Hematopoietic multipotent progenitor cell treated with erythropoietin and hydrocortisone succinate and interleukin-3 and kit ligand, for 8 days (in vitro differentiated cells): ENCODE measurements at places on chromosomes 16 and 17.

GRCh38 chr17:72978593-72979218, 113.8 kb downstream of the SLC39A11 start:
- peak; percentile 74 for DNase-seq

- no peak for DNase-seq
Measured at GRCh38 chr16:67749436-67750078, 30.4 kb upstream of the GFOD2 start.

GRCh38 chr16:85443531-85443930, 169.6 kb upstream of the GSE1 start:
- no peak for DNase-seq

GRCh38 chr17:69560987-69561441, 146.5 kb downstream of the MAP2K6 start:
- no peak for DNase-seq

- DNase-seq: no peak
Measured at GRCh38 chr17:20074489-20074888, 65.3 kb downstream of the SPECC1 start.

DNA sequence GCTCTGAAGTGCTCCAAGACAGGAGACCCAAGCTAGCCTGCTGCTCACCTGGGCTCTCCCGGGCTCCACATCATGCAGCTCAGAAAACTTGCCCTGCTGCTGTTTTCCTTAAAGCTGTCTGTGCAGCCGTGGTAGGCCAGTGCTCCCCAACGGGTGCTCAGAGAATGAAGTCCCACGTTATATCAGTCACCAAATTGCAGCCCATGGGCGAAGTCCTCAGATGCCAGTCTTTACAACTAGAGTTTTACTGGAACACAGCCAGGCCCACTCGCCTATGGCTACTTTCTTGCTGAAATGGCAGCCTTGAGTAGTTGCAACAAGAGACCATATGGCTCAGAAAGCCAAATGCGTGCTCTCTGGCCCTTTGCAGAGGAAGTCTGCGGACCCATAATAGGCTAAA, 6.3 kb downstream of the CREBBP start:
- peak; percentile 65 for DNase-seq

DNA sequence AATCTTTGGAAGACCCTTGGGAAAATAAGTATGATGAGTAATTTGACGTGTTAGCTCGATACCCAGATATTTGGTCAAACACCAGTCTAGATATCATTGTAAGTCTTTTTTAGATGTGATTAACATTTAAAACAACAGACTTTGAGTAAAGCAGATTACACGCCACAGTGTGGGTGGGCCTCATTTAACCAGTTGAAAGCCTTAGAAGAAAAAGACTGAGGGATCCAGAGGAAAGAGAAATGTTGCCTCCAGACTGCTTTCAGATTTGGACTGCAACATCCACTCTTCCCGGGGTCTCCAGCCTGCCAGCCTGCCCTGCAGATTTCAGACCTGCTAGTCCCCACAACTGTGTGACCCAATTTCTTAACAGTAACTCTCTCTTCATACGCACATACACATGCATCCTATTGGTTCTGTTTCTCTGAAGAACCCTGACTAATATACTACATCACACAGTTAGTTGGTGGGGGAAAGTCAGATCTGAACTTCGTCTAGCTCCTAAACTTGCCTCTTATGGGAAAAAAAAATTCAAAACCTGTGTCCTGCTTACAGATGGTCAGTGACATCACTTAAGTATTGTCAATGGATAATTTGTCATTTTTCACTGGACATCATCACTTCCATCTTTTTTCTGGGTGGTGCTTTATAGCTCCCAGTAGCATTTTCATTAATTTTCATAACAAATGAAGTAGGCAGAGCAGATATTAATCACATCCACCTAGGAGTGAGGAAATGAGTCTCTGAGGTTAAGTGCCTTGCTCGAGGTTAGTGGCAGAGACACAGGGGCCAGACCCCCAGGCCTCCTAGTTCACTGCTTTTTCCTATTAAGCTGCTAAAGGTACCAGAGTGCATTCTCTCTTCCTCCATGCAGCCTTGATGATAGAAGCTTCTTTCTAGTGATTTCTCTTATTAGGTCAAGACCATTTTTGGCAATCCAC, 107.7 kb upstream of the TOB1 start:
- no peak for DNase-seq

GRCh38 chr16:9148374-9149015, 57.1 kb downstream of the HAPSTR1 start:
- DNase-seq: no peak

DNA sequence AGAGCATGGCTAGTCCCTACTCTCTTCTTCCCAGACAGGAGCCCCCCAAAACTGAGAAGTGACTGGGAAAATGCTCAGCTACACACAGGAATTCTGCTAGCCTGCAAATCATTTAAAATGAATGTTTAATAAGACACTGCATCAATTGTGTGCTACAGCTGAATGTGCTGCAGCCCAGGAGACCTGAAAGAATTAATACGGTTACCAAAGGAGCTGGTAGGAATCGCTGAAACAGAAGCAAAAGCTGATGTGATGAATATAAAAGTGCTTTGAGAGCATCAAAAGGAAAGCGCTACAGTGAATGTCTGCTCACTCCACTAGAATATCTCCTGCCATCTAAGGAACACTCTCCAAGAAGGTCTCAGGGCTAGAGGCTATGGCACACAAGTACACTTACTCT, 3.7 kb downstream of the GRIN2A start:
- DNase-seq: no peak

DNA sequence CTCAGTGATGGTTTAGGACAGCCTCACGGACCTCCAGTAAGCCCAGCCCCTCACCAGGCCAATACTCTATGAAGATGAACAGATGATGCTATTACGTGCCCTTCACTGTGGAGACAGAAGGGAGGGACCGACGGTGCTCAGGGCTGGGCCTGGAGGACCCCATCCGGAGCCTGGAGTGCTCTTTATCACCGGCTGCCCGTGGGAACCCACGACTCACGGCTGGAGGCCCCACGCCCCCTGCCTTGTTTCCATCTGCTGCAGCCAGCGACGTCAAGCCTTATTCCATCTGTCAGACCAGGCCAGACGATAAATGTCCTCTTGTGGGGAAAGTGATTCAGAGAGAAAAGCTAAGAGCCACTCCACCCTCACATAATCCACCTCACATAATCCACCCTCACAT, 4.0 kb upstream of the TIMM22 start:
- no peak for DNase-seq

DNA sequence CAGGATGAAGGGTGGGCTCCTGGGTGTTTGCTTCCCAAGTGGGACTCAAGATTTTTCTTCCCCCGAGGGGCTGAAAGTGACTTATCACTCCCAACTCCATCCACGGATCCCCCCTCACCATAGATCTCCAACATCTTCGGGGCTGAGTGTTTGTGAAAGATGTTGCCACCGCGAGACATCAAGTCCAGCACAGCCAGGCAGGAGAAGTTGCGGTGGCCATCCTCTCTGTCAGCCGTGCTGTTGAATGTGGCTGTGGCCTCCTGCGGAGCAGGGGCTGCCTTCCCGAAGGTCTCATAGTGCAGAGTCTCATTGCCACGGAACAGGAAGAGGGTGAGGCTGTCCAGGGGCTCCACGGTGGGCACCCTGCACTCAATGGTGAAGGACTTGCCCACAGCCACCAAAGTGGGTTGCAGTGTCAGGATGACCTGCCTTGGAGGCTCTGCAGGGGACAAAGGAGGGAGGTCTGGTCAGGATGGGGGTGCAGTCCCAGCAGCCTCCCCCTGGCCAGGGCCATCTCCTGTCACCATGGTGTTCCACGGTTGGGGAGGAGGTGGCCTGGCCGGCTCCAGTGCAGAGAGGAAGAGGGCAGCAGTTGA, 5.5 kb downstream of the PRR29 start:
- DNase-seq: no peak

DNA sequence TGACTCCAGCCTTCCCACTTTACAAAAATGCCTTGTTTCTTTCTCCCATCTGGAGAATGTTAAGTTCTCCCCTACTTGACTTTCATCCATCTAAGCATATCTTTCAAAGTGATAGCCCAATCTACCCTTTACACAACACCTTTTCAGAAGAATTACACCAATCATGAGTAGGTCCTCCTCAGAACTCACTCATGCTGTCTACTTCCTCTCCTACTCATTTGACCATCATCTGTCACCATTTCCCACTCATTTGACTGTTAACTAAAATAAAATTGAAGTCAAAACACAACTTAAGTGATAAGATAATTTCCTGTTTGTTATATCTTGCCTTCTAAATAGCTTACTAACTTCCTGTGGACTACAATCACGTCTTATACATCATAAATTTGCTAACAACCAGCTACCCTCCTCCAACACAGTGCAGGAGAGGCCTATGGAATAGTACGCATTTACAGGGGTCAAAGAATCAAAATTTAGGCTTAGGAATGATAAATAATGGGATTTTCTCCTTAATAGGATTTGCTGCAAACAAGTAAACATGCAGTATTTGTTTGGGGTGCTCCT, 16.1 kb downstream of the KCNJ16 start:
- DNase-seq: no peak
